ENCODE measurements at places on chromosomes 7 and 10.

GRCh38 chr7:1941464-1942242 is 271.6 kb downstream of the ELFN1 start:
- DNase-seq: no peak

GRCh38 chr10:15027741-15028140 is 16.0 kb upstream of the OLAH start:
- DNase-seq: no peak

GRCh38 chr10:27779462-27780015 is 33.9 kb upstream of the MKX start:
- DNase-seq: peak; percentile 78

- DNase-seq: peak; percentile 62
These were observed 170.9 kb upstream of the SMIM30 start for GRCh38 chr7:113289140-113289740.

DNA sequence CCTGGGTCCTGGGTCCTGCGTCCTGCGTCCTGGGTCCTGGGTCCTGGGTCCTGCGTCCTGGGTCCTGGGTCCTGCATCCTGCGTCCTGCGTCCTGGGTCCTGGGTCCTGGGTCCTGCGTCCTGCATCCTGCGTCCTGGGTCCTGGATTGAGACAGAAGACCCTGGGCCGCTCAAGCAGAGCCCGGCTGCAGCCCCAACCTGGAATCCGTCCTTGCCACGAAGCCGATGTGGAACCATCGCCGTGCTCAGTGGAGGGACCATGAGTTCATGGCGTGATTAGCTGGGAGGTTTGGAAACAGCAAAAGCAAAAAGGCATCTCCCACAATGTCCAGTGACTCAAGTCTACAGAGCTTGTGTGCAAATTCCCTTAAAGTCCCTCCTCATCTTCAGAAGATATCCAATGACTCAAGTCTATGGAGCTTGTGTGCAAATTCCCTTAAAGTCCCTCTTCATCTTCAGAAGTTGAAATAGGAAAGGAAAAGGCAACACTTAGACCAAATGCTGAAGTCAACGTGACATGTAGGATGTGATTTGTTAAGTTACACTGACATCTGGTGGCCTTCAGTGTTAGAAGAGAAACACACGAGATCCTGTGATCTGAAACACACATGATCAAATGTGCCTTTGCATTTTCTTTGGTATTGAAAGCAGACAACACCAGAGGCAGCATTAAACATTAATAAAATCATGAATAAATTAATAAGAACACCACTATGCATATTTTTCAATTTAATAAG is 179.9 kb downstream of the PTPRN2 start:
- DNase-seq: peak; percentile 2

GRCh38 chr7:82442492-82443035 is 1.0 kb downstream of the CACNA2D1 start:
- no peak for DNase-seq

DNA sequence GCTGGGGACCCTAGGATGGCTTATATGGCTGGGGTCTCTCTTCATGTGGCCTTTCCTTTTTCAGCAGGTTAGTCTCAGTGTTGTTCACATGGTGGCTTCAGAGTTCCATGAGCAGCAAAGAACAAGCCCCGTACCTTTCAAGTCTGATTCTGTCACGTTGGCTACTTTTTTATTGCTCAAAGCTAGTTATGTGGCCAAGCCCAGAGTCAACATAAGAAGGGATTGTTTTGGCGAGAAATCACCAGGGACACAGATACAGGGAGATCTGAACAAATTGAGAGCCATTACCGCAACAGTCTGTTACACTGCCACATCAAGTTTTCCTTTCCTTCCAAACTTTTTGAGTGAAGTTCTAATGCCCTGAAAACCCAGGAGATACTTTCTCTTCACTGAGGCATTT is 770.5 kb downstream of the LRMDA start:
- no peak for DNase-seq

DNA sequence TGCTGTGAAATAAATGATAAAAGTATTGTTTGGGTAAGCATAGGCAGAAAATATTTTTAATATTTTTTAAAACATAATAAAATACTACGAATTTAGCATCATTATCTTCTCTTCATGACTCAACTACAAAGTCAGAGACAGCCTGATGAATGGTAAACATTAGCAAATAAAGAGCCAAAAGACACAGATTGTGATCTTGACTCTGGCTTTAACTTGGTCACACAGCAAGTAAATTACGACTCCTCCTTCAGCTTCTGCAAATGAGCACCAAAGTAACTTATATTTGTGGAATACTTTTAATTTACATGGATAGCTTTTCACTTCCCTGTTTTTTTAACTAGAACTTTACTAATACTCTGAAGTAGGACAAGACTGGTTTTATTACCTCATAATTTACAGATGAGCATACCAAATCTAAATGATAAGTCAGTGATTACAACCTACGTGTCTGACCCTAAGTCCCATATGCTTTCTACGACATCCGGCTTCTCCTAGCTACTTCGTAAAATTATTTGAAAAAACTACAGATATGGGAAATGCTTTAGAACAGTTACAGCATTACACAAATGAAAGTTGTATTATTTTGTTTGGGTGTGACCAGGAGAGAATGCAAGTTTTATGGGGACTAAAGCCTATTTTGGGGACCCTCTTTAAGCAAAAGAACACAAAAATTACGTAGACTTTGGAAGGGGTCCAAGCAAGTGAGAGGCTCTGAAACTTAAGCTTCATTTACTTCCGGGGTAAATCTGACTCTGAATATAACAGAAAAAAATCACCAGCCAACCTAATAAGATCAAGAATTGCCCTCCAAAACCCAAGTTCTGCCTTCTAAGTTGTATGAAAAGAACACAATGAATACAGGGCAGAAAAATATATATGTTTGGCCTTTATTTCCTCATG is 133.8 kb downstream of the CPEB3 start:
- no peak for DNase-seq

- DNase-seq: no peak
These were observed 38.1 kb downstream of the LRGUK start for GRCh38 chr7:134165252-134165651.

DNA sequence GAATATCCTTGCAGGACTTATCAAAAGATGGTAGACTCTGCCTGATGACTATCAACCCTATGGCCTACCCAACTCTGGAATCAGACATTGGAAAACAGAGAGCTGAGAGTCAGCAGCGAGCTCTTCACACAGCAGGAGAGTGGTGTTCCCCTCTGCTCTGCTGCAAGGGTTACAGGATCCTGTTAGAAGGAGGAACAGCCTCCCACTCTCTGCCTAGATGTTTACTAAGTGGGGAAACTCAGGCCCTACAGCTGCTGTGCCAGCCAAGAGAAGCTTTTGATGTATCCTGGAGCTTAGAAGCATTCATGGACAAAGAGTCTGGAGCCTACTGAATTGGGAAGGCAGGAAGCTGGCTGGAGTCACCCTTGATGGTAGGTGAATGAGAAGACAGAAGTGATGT is 104.6 kb downstream of the ABLIM1 start:
- no peak for DNase-seq

DNA sequence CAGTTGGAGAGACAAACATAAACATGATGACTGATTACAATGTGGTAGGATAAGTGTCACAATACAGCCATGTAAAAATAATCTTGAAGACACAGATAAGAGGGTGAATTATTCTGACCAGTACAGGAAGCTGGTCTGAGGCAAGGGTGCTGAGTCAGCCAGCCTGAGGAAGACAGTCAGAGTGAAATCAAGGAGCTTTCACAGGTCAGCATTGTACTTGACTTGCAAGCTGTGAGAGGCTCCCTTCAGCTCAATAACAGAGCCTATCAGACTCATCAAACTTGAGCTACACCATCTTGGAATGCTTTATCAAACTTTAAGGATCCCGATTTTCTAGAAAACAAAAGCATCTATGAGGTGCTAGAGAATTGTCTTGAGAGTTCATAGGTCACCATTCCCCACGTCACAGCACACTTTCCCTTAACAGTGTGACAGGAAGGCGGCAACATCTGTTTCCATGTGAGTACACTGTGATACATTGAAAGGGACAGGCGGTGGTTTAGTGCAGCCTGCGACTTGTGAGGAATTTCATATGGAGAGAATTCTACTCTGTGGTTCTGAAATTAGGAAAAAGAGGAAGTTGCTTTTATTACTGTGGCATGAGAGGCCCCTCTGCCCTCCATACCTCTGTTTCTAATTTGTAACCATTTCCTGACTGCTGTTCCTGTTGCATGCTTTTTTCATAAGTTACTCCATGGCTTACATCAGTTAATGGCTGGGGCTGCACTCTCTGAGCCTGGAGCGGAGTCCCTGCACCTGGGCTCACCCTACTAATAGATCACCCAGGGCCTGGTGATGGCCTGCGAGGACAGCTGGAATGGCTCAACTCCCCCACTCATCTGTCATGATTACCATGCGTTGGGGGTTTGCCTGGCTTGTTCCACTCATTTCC is 417.1 kb downstream of the SUGCT start:
- peak; percentile 64 for DNase-seq

GRCh38 chr7:138226001-138226476 is 149.8 kb downstream of the AKR1D1 start:
- DNase-seq: no peak

DNA sequence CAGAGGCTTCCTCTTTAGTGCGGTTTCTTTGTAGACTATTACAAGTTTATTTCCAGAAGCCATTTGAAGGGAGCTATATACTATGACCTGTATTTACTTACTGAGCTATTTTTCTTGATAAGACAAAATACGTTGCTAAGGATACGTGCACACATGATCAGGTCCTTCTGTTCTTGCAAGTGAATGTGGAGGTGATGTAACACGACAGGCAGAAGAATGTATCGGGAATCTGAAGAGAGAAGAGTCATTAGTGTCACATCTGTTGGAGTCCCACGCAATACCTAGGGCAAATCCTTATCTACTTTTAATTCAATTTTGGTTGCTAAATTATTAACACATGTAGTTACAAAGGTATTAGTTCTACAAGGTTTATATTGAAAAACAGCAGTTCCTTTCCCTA is 284.6 kb upstream of the IMMP2L start:
- no peak for DNase-seq

GRCh38 chr7:46774515-46774914 is 807.4 kb downstream of the TNS3 start:
- no peak for DNase-seq

- no peak for DNase-seq
These were observed 43.4 kb downstream of the SH3PXD2A start for GRCh38 chr10:103812004-103812403.

GRCh38 chr10:58373442-58373827 is 11.8 kb upstream of the TFAM start:
- DNase-seq: no peak

DNA sequence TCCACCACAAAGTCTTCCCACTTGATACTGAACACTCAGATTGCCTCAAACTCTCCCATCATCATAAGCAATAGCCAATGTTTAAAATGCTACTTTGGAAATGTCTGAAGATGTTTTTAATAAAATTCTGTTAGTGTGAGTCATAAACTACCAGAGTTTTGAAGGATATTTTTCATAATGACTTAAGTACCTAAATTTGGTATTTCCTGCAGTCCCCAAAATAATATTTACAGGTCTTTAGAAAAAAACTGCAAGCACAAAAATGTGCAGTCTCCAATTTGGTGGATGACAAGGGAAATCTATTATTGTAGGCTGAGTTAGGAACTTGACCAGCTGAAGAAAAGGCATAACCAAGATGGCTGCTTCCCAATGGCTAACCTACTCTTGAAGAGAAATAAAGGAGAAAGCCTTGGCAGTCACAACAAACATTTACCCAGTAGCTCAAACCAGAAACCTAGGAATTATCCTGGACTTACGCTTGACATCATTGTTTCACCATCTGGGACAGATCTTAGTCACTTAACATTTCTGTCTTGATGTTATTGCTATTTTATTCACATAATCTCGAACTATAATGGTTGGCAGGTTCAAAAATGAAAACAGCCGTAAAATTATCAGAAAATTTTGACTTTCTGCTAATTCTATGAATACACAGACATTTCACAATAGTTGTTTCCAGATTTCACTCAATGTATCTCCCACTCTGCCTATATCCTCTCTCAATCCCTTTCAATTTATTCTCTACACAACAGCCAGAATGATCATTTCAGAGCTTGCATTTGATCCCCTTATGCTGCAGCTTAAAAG is 111.2 kb upstream of the STEAP1B start:
- peak; percentile 85 for DNase-seq

- DNase-seq: no peak
These were observed 62.3 kb downstream of the TMEM26 start for GRCh38 chr10:61390851-61391250.

DNA sequence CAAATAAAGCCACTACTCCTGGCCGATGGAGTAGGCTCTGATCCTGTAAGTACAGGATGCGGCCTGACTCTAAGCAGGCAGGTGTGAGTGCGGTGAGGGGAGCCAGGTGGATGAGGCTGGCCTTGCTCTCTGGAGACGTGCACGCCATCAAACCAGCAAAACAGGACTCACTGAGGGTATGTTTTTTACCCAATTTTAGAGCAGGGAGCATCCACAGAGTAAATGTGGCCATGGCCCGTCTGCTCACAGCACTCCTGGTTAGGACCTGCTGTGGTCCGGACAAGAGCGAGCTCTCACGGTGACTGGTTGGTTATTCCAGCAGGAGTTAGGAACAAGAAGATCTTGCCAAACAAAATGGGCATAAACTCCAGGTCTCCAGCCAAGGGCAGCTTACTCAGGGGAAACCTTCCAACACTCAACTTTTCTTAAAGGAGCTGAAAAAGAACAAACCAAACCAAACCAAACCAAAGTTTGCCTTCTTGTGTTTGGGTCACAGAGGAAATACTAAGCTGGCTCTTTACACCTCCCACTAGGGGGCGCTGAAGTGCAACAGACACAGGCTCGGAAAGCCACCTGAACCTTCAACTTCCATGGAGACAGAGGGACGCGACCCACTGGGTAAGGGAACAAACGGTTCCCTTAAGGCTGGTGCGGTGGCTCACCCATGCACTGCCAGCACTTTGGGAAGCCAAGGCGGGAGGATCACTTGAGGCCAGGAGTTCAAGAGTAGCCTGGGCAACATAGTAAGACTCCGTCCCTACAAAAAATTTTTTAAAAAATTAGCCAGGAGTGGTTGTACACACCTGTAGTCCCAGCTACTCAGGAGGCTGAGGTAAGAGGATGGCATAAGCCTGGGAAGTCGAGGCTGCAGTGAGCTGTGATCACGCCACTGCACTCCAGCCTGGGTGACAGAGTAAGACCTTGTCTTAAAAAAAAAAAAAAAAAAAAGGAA is 122.4 kb downstream of the CLEC2L start:
- peak; percentile 78 for DNase-seq

- DNase-seq: no peak
These were observed 2.1 kb downstream of the SPRN start for GRCh38 chr10:133422223-133422806.

DNA sequence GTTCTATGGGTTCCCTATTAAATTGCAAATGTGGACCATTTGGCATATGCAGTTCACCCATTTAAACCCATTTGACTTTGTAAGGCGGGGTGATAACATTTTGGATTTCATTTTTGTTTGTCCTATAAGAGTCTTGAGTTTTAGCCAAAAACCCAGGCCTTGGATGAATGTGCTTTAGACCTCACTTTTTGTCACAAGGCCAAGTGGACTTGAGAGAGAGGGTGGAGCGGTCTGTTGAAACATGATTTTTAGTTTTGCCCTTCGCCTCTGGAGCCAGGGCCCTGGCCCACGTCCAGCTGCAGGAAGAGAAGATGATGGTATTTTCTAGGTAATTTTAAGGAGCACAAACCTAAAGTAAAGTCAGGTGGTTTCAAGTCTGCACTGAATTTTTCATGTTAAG is 260.1 kb downstream of the SLC25A13 start:
- peak; percentile 9 for DNase-seq

- peak; percentile 48 for DNase-seq
These were observed 138.0 kb upstream of the MTPN start for GRCh38 chr7:136114966-136115762.

Measured in AG10803 (cell line).